Fibroblast of the aortic adventitia (primary cell): ENCODE measurements at places on chromosomes 1 and 21. TPM values are rescaled to one million over a fixed set of nuclear protein-coding genes. Genes with fewer than 3 reads are reported as not detected.

- DNase-seq = peak; percentile 74
Measured at GRCh38 chr21:46324390-46325072, 575 bp downstream of the PCNT start.

- DNase-seq = no peak
Measured at GRCh38 chr1:90347366-90347765, 352.5 kb downstream of the ZNF326 start.

DNA sequence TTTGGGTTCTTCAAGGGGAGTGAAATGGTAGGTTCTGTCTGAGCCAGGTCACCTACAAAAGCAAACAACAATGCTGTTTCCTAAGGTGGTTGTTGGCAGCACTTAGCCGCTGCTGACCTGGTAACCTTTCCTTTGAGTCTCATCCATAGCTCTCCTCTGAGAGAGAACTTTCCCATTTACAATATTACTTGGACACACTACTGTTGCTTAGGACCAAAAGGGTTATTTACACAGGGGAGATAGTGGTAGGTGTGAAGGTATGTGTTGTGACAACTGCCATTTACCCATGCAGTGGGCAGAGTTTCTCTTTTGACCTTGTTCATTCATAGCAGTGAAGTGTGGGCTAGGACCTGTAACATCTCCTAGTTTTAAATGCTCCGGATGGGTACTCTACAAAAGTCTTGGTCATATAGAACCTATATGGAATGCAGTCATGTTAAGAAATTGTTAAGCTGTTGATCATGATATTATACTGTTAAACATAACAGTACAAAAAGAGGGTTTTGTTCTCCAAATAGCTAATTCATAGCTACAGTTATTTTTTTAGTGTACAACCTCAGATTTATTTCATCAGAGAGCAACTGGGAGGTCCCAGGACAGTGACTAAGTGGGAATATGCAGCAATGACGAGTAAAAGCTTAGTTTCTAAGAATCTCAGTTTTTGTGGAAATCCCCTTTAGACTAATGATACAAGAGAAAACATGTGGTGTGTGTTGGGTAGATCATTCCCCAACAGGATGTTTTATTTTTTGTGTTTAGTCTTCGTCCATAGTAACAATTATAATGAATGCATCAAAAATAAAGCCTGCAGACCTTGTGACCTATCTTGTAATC, 219.7 kb downstream of the NFIA start:
- peak; percentile 88 for DNase-seq

Gene MPZ
- total RNA-seq = 0.09 and 1.2 TPM in 2 replicates

DNA sequence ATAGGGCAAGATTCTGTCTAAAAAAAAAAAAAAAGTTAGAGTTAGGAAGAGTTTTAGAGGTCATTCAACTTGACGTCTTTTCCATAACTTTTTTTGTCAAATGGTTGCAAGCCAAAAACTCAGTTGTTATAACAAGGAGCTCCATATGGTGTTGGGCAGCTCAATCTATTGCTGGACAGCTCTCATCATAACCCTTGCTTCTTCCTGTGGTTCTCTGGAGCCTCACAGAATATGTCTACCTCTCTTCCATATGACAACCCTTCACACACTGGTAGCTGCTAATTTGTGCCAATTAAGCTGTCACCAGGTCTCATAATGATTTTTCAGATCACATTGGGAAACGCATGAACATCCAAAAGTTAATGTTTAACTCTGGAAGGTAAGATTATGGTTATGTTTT, 57.8 kb upstream of the SLC16A1 start:
- DNase-seq = no peak

GRCh38 chr1:219582865-219583264, 30.0 kb downstream of the ZC3H11B start:
- no peak for DNase-seq

Gene LCE2C
- total RNA-seq = not detected in 2 replicates

Gene MEX3A
- 0.90 TPM in 2 replicates for total RNA-seq

Gene S100A13
- total RNA-seq = 220 and 296 TPM in 2 replicates

Gene CD160
- total RNA-seq = not detected in 2 replicates

- DNase-seq = no peak
Measured at GRCh38 chr1:116918714-116919357, 9.1 kb downstream of the PTGFRN start.

DNA sequence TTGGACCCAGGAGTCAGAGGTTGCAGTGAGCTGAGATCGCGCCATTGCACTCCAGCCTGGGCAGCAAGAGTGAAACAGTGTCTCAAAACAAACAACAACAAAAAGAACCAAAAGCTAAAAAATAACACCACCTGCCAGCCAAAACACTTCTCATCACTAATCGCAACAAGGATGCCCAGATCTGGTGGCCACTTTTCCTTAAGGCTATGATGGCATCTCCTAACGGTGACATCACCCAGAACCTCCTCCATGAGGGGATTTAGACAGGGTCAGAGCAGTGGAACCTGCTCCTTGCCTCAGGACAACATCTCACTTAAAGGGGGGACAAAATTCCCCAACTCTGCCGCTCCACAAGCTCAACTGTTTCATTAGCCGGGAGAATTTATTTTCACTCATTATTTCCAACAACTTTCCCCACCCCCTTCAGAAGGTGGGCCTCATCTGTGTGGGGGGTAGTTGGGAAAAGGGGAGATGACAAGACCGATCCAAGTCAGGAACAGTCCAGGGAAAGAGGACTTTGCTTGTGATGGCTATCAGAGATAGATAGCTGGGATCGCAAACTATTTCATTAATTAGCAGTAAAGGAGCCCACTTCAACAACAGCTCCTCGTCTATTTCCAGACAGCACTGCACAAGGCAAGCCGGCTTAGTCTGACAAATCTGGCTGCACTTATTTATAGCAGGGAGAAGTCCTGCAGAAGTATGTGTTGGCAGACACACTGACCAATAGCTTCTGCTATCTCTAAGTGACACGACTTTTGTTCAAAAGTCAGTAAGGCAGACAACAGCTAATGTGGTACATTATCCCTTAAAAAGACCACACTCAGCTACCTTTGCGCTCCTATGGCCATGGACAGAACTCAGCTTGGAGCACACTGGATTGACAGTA, 2.6 kb downstream of the PABPC4 start:
- DNase-seq = peak; percentile 67

DNA sequence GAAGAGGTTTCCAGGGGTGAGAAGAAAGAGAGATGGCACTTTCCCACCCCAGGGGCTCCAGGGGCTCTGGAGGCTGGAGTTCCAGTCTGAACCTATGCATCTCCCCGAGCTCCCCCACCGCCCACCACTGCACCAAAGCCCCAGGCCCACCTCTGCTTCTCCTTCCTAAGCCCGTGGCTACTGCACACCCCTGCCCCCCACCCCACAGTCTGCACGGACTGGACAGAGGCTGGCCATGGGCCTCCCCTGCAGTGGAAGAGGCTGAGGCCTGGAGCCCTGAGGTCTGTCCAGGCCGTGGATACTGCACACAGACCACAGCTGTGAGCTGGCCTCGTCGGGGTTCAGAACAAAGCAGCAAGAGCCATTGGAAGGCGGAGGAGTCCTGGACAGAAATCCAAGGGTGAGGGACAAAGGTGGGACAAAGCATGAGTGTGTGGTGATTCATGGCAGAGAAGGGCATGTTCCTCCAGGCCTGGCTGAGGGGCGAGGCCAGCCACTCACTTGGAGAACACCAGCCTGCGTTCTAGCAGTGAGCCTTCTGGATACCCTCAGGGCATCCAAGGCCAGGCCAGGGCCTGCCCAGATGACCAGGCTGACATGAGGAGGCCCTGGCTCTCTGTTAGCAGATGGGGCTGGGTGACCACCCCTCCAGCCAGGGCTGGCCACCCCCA, 244.8 kb upstream of the VAMP3 start:
- no peak for DNase-seq

- DNase-seq = no peak
Measured at GRCh38 chr1:66210635-66211244, 323.2 kb upstream of the SGIP1 start.

DNA sequence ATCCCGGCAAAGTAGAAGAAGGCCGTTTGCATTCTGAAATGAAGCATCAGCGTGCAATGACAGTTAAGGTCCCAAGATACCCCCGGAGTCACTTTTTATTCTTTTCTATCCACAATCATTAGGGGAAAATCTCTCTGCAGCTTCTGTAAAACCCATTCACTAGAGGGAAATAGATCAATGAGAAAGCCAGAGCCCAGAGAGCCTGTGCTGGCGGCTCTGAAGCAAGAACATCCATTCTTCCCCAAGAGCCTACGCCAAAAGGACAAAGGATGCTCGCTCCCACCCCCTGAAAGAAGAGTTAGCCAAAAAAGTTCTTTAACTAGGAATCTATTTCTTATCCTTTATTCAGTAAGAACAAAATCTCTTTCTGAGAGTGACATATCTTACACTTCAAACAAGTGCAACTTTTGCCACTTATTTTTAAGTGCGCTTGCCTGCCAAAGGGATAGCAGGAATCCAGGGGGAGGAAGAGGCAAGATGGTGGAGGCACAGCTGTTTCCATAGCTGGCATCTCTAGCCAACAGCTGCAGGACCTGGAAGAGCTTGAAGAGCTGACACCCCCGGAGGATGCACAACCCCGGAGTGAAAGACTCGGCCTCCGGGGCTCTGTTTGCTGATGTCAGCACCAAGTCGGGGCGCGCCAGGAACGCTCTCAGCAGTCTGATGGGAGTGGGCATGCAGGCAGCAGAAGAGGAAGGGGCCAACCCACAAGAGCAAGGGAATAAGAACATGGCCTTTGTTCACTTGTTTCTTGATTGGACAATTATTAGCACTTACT, 68.7 kb downstream of the KCNN3 start:
- DNase-seq = no peak

DNA sequence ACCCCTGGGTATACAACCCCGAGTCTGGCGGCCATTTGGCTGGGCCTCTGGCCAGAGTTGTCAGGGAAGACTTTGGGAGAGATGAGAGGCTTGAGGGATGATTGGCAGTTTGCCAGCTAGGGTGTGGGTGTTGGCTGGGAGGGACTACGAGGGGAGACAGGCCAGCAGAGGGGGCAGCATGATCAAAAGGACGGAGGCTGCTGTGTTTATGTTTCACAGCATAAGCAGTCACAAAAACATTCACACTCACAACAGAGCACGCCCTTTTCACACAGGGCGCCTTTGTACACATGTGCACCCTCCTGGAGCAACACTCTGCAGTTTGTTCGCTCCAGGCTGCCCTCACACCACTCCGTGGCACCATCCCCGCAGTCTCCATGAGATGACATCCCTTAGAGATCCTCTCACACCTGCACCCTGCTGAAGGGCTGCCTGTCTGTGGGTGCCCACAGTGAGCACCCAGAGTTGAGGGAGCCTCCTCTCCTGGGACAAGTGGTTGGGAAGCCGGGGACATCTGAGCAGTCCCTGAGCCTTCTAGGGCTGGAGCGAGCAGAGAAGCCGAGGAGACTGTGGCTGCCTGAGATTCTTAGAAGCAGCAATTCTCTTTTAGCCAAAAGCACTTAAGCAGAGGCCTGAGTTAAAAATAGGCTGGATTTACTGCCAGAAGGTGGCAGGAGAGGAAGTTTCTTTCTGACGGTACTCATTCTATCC, 15.4 kb downstream of the EFNA3 start:
- peak; percentile 69 for DNase-seq

DNA sequence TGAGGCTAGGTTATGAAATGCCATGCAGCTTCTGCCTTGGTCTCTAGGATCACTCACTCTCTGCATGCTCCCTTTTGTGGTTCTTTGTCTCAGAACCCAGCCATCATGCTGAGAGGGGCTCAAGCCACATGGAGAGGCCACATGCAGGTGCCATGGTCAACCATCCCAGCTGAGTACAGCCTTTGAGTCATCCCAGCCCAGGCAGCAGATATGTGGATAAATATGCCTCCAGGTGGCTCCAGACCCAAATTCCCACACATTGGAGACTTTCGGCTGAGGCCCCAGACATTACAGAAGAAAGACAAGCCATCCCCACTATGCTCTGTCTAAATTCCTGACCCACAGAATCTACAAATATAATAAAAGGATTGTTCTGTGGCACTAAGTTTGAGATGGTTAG, 102.0 kb downstream of the LHX9 start:
- no peak for DNase-seq

DNA sequence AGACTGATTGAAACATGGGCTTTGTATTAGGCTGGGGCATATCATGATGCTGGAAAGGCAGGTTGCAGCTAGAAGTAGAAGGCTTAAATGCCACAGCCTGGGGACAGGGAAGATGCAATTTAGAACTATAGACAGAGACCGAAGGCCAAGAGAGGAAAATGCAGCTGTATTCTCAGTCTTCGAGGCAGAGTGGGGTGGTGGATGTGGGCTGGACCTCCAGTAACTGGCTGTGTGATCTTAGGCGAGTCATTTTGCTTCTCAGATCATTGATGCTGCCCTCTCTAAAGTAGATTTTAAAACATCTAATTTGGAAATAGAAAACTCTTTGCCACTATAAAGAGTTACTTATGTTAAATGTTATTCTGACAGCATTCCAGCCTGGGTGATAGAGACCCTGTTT, 17.7 kb upstream of the SH2D2A start:
- DNase-seq = no peak

DNA sequence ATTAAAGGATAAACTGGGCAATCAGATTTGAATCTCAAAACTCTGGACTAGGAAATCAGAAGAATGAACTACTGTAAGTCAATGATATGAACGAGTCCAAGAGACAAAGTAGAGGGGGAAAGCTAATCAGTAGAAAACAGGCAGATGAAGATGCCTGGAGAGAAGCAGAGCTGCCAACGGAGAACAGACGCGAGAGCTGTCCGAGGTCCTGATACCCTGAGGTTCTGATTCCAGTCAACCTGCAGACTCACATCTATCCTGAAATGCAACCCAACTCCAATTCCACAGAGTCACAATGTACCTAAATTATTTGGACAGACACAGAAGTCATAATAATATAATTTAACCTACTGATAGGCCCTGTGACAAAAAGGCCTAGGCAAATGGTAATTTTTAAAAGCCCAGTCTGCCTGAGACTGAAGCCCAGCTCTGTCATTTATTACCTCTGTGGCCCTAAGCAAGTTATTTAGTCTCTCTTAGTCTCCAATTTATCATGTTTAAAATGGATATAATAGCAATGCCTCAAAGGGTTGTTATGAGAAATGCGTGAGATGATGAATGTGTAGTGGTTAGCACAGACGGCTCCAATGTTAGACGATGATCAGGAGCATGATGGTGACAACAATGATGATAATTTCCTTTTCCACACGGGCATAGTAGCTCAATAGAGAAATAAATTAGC, 33.4 kb downstream of the RGS7 start:
- peak; percentile 49 for DNase-seq

DNA sequence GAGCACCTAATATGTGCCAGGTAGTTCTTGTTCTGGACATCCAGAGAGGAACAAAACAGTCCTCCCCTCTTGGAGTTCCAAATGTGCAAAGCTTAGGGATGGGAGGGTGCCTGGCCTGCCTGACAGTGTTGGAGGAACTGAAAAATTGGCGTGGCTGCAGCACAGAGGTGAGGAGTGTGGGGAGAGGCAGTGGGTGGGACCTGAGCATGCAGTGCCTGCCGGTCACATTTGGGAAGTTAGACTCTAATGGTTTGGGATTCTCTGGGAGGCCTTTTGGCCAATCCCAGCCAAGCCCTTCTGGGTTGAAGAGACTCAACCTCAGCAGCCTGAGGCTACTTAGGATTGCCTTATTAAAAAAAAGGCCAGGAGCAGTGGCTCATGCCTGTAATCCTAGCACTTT, 2.3 kb upstream of the TCEA3 start:
- DNase-seq = no peak

- no peak for DNase-seq
Measured at GRCh38 chr1:110215621-110216515, 5.8 kb downstream of the KCNC4 start.

Gene GBP4
- total RNA-seq = 0.09 and 3.7 TPM in 2 replicates
